ENCODE measurements at places on chromosomes 4 and X.

DNA sequence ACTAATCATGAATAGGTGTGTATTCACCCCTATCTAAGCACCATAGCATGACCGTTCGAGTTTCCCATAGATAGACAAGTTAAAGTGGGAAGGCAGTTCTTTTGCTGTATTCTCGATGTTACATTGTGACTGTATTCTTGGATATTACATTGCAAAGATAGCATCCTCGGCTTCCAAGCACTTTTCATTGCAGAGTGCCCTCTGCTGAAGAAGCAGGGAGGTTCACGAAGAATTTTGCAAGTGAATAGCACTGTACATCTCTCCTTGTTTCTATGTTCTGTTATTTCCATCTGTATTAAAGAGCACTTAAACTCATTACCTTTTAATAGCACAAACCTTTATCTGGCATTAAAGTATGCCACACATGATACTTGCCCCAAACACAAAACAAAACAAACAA lies 426.7 kb upstream of the ARX start:
- DNase-seq, result no peak

- no peak for DNase-seq
These were observed 22.0 kb downstream of the OR13H1 start for GRCh38 chrX:131565909-131566308.

GRCh38 chr4:144788469-144788868 lies 142.5 kb downstream of the HHIP start:
- DNase-seq, result no peak

GRCh38 chr4:157700898-157701694 lies 471.7 kb downstream of the GASK1B start:
- DNase-seq, result no peak

- DNase-seq, result peak; percentile 78
These were observed 5.9 kb downstream of the TIMM17B start for GRCh38 chrX:48891402-48892288.

DNA sequence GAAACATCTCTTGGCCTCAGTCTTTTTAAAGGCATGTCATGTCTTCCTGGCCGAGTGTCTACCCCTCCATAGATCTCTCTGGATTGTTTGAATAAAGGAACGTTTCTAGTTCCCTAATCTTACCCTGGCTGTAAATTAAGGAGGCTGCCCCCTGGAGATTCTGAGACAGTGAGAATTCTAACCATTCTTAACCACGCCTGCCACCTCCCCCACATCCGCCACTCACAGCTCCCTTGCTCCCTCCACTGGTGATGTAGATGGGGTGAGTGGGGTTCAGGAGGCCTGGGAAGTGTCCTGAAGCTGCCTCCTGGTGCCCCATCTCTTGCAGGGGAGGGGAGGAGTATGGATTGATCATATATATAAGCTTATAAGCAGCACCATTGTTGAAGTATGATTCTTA lies 48.0 kb upstream of the TRIM2 start:
- DNase-seq, result no peak

DNA sequence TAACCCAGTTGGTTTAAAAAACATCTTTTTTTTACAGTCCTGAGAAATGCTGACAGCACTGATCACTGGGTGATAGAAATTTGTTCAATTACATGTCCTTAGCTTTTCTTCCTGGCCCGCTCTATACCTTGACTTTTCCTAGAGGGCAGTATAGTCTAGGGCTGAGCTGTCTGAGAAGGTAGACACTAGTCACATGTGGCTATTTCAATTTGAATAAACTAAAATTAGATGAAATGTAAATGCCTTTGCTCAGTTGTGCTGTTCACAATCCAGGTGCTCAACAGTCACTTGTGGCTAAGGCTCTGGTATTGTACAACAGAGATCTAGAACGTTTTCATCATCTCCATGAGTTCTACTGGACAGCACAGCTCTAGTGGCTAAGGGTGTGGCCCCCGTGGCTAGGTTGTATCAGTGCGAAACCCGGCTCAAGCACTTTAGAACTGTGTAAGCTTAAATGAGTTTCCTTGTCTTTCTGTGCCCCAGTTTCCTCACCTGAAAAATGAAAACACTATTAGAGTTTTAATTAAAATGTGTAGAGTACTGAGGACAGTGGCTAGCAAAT lies 111.6 kb upstream of the WDR17 start:
- DNase-seq, result peak; percentile 8

DNA sequence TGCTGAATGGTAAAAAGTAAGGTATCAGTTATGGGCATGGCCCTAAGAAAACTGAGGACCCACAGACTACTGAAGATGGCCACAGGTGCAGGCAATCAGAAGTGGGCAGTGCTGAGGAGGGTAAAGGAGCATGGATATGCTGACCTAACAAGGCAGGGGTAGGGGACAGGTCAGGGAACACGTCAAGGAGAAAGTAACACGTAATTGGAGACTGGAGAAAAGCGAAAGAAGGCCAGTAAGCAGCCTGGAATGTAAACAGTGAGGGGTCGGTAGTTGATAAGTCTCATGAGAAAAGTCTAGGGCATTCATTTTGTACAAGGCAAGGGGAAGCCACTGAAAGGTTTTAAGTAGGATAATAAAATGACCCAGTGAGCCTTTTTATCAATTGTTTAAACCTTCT lies 153.3 kb downstream of the PRDM5 start:
- peak; percentile 75 for DNase-seq

DNA sequence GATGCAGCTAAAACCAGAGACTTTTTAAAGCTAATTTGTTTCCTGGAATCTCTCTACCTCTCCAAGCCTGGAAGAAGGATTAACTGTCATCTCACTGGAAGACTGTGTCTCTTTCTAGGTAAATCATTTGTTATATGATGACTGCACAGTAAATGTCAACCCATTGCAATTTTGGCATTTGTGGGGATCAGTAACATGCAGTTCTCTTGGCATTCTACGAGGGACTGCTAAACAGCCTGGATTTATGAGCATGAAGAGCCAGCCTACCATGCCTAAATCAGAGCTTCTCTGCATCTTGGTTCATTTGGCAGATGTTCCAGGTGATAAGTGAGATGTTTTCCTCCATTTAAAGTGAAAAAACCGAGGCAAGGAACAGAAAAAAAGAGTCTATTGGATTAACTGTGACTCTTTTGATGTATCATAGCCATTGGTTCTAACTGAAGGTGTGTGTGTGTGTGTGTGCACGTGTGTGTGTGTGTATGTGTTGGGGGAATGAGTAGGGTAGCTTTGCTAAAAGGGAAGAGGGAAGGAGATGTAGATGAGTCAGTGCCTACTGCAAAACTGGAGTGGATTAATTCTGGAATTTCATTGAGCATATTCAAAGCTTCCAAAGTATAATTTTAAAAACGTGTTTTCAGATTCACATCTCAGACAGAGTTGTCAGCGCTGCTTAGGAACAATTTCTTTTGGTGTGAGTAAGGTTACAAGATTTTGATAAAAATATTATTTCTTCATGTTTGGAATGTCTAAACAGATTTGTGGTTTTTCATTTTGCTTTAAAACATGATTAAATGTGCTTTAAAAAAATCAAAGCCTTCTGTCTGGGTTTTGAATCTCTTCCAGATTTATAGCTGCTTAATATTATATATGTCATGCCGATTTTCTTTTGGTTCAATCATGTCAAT lies 123.2 kb upstream of the LNX1 start:
- DNase-seq, result peak; percentile 84

DNA sequence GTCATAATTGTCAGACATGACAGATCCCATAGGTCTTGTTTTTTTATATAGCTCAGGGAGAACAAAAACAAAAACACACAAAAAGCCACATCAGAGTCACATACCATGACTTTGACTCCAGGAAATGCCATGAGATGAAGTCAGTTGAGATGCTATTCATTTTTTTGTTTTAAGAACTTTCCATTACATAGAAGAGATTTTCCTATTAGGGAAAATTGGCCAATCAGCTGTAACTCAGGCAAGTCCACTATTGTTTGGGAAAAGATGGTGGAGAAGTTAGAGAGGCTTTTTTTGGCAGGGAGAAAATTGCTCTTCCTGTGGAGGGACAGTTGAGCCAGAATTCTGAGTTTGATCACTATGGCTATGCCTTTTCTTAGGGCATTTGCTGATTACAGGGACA lies 72.6 kb downstream of the SMARCA5 start:
- DNase-seq, result peak; percentile 23

- DNase-seq, result no peak
These were observed 45.3 kb upstream of the CDKN2AIP start for GRCh38 chr4:183399126-183399522.

- DNase-seq, result peak; percentile 43
These were observed 229.6 kb upstream of the AGTR2 start for GRCh38 chrX:115940888-115941332.

- DNase-seq, result no peak
These were observed 133.9 kb downstream of the CBR4 start for GRCh38 chr4:168876106-168876505.

DNA sequence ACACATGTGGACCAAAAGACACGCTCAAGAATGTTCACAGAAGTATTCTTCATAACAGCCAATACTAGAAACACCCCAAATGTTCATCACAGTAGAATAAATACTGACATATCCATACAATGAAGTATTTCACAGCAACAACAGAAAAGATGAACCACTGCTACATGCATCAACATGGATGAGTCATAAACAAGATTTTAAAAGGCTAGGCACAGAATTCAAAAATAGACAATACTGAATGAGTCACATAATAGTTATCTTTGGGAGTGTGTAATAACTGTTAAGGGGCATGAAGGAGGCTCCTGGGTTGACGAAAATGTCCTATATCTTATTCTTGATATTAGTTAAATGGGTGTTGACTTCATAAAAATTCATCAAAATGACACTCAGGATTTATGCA lies 43.5 kb downstream of the CLOCK start:
- peak; percentile 83 for DNase-seq

DNA sequence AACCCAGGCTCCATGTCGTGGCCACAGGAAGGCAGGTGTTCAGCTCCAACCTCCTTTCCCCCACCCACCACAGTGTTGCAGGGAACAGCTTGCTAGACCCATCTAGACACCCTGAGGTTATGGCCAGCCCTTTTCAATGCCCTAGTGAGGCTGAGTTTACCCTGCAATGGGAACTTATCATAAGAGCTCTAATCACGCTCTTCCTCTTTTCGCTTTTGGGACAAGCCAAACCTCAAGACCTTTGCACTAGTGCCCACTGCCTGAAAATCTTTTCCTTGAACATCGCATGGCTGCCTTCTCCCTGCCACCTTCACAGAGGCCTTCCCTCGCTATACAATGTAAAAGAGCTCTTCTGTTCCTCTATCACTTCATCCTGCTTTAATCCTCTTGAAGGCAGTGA lies 2.4 kb upstream of the FGFBP2 start:
- no peak for DNase-seq

GRCh38 chrX:153924149-153924861 lies 1.8 kb downstream of the ARHGAP4 start:
- peak; percentile 33 for DNase-seq

DNA sequence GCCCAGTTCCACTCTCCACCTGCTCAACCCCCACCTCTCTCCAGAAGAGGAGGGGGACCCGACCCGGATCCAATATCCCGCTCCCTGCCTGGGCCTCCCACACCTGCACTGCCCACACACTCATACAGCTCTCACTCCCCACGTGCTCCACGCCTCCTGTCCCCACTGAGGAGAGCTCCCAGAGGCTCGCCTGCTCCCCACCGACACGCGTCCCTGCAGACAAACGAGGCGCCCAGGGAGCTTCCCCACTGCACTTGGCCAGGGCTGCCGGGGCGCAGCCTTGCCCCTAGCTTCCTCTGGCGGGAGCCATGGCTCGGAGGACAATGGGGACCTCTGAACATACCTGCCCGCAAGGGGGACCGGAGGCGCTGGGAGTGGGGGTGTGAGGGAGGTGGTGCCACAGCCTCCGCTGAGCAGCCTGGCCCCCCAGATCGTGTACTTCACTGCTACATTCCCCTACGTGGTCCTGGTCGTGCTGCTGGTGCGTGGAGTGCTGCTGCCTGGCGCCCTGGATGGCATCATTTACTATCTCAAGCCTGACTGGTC lies 5.0 kb downstream of the SLC6A8 start:
- DNase-seq, result no peak

GRCh38 chr4:57374866-57375595 lies 264.8 kb upstream of the IGFBP7 start:
- DNase-seq, result no peak

DNA sequence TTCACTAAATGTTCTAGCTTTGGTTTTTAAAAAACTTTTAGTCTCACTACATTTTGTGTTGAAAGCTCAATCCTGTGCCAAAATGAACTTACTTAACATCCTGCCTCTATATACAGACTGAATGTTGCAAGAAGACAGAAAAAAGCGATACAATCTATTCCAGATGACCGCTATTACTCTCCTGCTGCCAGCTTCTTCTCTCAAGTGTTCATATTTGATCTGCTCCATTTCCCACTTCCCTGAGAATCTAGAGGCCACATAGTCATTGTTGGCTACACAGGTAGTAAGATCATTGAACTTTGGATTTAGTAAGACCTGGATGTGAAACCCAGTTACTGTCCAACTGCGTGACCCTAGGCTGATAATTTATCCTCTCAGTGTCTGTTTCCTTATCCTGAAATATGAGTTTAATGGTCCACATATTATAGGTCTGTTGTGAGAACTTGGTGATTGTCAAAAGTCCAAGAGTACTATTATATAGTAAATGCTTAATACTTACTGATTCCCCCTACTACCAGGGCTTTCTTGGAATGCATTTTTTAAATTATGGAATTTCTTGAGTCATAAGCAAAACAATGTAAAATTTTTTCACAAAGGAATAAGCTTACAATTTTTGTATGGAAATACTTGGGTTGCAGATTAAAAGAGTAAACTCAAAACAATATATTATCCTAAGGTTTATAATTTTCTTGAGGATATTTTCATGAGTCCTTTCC lies 976.8 kb upstream of the ADGRL3 start:
- peak; percentile 31 for DNase-seq

GRCh38 chrX:44529310-44529709 lies 13.3 kb downstream of the FUNDC1 start:
- DNase-seq, result peak; percentile 22

GRCh38 chr4:153639833-153640802 lies 44.0 kb upstream of the TLR2 start:
- no peak for DNase-seq

DNA sequence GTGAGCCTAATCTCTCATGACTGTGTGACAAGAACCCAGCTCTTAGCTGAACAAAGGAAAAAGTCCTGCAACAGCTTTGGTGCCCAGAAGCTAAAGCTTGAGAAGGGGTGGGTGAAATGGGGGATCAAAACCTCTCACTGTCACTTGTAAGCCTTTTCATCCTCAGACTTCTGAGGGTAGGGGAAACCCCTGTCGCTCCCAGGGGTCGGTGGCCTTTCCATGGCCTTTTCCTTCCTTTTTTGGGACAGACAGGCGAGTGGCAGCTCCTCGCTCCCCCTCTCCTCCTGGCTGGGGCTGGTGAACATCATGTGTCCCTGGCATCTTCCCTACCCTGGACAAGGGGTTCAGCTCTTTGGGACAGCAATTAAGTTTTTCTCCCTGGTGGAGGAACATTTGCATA lies 78.2 kb downstream of the FAM47A start:
- no peak for DNase-seq
